ENCODE measurements at places on chromosomes 6 and 20.
A peak's percentile ranks its signal among the peaks of the same experiment; 100 is the strongest.

GRCh38 chr6:45031601-45032000 lies 296.5 kb upstream of the RUNX2 start:
- DNase-seq: peak; percentile 4

DNA sequence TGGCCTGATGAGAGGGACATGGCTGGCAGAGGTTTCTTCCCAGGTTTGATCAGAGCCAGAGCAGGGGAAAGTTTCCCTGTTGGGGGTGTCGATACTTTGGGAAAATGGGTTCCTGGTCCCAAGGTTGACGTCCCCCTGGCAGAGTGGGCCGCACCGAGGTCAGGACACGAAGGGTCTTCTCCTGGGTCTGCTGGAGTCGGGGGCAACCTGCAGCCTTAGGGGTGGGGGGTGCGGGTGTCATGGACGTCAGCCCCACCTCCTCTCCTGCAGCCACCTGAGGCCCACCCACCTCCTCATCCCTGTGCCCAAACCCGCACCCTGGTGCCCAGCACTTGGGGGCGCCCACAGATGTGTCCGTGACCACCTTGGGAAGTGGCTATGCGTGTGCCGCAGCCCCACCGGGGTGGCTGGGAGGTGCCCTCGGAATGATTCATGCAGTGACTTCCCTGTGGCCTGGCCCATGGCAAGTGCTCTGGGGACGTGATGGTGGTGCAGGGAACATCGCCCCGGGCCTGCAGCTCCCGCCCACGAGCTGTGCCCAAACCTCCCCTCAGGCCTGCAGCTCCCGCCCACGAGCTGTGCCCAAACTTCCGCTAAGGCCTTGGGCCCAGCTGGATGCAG lies 64.9 kb downstream of the YTHDF1 start:
- DNase-seq: no peak

DNA sequence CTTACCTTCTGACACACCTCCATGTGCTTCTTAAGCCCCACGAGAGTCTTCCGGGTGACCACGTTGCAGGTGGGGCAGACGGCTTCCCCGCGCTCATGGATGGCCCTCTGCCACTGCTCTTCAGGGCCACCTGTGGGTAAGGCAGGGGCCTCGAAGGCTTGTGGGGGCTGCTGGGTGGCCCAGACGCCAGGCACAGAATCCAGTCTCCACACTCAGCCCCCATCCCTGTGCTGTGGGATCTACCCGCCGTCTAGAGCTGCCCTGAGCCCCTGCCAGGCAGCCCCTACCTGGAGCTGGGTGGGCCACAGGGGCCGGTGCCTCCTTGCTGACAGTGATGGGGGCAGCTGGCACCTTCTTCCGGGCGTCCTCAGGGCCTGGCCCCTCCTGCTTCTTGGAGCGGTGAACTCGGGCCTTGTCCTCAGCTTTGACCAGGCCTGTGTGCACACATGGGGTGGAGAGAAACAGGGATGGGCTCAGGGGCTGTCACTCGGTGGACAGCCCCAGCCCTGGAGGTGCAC lies 5.9 kb downstream of the ZNF512B start:
- no peak for DNase-seq

GRCh38 chr20:40922865-40923264 lies 105.8 kb upstream of the TOP1 start:
- DNase-seq: no peak

- no peak for DNase-seq
Measured at GRCh38 chr6:45132059-45132458, 196.1 kb upstream of the RUNX2 start.

GRCh38 chr6:15493437-15494168 lies 169.2 kb downstream of the DTNBP1 start:
- no peak for DNase-seq

DNA sequence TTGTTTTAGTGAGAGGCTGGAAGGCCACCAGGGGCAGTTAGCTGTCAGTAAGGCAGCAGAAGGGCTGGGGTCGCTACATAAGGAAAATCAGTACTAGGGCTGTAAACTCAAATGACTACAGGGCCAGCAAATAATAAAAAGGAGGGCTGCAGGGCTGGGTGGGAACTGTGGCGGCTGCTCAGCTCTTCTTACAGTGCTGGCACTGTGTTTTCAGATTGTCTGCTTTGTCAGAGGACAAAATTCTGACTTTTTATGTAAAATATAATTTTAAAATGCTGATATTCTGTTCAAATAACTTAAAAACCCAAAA lies 23.2 kb downstream of the HLA-A start:
- no peak for DNase-seq

DNA sequence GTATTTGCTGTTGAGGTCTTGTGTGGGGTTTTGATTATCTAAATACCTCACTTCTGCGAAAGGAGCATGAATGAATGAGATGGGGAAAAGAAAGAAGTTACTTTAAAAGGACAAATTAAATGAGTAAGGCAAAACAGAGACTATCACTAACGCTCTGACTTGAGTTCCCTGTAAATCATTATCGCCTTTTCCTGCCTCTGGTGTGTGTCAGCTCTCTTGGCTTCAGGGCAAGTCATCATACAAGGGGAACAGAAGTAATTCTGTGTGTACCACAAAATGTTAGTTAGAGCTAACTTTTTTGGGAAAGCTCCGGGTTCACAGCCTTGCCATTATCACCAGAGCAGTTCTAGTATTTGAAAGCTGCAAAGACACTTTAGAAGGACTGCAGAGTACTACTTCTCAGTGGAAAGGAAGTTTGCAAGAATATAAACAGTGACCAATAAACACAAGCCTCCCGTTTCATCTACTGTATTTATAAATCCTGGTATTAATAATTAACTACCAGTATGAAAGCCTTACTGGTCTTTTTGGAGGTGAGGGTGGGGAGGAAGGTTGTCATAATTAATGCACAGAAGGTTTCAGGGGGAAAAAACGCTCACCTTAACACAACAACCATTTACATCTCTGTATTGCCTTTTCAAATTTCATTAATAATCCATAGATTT lies 1.2 kb downstream of the DZANK1 start:
- DNase-seq: no peak

DNA sequence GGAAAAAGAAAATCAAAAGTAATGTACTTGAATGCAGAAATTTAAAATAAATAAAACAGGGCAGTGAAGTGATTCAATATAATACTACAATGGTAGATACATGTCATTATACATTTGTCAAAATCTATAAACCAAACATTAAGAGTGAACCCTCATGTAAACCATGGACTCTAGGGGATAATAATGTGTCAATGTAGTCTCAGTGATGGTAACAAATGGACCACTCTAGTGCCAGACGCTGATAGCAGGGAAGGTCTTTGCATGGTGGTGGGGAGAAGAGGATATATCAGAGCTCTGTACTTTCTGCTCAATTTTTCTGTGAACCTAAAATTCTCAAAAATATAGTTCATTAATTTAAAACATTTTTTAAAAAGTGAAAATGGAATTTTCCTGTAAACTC lies 19.8 kb upstream of the STXBP5 start:
- DNase-seq: no peak

DNA sequence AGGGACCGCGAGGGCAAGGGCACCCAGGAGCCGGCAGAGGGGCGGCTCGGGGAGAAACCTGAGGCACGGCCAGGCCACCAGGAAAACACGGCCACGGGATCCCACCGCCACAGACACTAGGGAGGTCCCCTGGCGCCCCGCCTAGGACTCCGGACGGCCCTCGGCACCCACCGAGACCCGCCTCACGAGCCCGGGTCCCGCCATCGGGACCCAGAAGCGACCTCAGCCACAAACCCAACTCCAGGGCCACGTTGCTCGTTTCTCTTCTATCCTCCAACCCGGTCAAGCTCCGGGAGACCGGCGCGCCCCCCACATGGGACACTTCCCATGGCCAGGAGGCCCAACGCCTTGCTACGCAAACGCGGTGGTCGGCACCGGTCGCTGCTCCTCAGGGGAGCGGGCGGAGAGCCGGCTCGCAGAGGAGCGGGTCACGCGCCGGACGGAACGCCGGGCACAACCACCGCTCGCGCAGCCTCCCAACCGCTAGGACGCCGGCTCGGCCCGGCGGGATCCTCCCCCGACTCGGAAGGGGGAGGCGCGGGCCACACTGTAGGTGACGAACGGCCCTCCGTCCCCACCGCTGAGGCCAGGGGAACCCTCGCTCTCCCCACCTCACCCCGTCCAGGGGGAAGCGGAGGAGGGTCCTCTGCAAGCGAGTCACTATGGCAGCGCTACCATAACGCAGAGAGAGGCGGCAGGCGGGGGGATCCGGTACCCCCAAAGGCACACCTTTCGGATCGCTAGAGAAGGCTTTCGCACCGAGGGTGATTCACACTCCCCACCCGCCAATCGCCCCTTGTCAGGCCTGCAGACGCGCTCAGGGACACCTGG lies 1514.1 kb upstream of the DEFB115 start:
- DNase-seq: no peak

GRCh38 chr6:18493925-18494324 lies 106.8 kb downstream of the RNF144B start:
- no peak for DNase-seq

DNA sequence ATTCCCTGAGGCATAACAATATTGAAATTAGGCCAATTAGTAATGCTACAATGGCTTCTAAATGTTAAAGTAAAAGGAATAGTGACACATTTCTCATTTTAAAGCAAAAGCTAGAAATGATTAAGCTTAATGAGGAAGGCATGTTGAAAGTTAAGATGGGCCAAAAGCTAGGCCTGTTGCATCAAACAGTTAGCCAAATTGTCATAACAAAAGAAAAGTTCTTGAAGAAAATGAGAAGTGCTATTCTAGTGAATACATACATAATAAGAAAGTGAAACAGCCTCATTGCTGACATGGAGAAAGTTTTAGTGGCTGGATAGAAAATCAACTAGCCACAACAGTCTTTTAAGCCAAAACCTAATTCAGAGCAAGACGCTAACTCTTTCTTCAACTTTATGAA lies 12.9 kb downstream of the OR2A4 start:
- DNase-seq: no peak

GRCh38 chr6:89118931-89119330 lies 1.1 kb upstream of the SRSF12 start:
- DNase-seq: no peak

DNA sequence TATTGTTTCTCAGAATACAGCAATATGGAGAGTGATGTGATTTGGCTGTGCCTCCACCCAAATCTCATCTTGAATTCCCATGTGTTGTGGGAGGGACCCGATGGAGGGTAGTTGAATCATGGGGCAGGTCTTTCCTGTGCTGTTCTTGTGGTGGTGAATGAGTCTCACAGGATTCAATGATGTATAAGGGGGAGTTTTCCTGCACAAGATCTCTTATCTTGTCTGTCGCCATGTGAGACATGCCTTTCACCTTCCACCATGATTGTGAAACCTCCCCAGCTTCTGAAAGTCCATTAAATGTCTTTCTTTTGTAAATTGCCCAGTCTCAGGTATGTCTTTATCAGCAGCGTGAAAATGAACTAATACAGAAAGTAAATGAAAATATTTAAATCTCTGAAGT lies 234.8 kb upstream of the TENT5A start:
- DNase-seq: no peak

DNA sequence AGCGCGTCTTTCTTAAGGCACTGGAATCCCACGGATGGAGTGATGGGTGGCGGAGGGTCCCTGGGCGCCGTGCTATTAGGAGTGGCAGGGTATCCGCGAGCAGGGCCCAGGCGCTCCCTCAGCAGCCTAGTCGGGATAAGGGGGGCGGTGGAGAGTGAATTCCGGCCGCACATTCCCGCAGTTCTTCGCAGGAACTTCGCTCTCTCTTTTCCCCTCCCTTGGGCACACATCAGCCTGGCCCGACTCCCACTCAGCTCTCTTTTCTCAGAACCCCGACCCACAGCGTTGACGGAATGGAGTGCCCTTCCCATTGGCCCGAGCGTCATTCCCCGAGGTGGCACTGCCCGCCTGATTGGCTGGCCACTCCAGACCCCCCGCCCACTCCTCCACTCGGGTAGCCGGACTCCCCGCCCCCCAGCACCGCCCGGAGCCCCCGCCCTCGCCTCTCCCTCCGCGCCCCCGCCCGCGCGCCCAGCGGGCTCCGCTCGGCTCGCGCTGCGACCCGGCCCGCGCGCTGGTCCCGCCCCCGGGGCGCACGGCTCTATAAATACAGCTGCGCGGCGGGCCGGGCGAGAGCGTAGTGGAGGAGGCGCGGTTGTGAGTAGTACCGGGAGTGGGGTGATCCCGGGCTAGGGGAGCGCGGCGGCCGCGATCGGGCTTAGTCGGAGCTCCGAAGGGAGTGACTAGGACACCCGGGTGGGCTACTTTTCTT lies at the start of gene ID4:
Gene ID4, plus strand, starts transcription at position 572 of the 712 bp plus-strand sequence. CDS start 385 bp downstream, outside the sequence.
- DNase-seq: no peak

GRCh38 chr20:54043076-54043967 lies 27.1 kb downstream of the BCAS1 start:
- DNase-seq: no peak

GRCh38 chr20:20732641-20733040 lies 20.2 kb upstream of the RALGAPA2 start:
- no peak for DNase-seq

DNA sequence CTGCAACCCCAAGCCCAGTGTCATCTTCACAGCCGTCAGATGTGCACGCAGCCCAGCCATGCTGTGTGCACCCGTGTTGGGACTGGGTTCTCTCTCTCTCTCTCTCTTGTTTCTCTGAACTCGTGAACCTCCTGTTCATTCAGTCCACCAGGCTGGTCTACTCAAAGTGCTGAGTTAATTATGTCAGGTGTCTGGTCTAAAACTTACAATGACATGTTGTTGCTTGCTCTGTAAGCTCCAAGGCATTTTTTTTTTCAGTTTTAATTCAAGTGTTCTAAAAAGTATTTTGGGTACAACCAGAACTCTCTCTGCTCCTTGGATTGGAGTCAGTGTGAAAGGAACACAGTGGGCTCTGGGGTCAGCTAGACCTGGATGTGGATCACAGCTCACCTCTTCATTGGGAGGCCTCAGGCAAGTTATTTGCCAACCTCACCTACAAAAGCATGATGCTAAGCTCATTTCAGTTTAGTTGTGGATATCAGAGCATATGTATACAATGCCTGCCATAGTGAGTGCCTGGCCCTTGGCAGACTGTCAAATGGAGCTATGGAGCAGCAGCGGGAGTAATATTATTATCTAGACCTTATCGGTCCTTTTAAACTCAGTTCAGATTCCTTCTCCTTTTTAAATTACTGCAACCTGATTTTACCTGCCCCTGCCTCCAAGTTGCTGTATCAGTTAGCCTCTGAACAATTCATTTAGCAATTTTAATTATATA lies 59.5 kb downstream of the PLEKHG1 start:
- DNase-seq: no peak

DNA sequence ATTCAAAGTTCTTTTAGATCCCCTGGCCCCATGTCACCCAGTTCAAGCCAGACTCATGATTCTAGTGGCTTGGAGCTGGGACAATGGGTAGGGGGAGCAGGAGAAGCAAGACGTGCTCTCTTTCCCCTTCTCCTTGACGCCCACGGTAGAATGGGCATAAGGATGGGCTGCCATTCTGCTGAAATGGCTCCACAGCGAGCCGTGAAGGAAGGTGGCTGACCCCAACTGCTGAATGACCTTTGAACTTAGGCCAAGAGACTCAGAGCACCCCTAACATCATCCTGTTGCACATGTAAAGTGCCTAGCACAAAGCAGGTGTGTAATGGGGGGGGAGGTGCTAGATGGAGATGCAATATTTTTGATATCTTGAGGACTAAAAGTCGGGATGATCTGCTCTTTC lies 15.8 kb upstream of the PTPN1 start:
- DNase-seq: no peak

- DNase-seq: no peak
Measured at GRCh38 chr6:166251211-166251610, 57.0 kb downstream of the PRR18 start.
